H1 (cell line): ENCODE measurements at places on chromosomes 5 and 9.
A peak's percentile ranks its signal among the peaks of the same experiment; 100 is the strongest.

- peaks cover 8% of the 10 kb centered on the region for H3K36me3 ChIP-seq
- DNase-seq, result no peak
- H3K4me1 ChIP-seq, result no peaks in the 10 kb centered on the region
- H3K27me3 ChIP-seq, result no peaks in the 10 kb centered on the region
- no peak overlapping the region for H3K27ac ChIP-seq
Measured at GRCh38 chr5:134149571-134150303, 27.0 kb downstream of the SKP1 start.

- H3K27ac ChIP-seq, result no peak overlapping the region
- peaks cover 96% of the 10 kb centered on the region for H3K27me3 ChIP-seq
- no peak for DNase-seq
- H3K4me1 ChIP-seq, result peaks cover 14% of the 10 kb centered on the region
Measured at GRCh38 chr5:43020399-43020746, 19.7 kb downstream of the ANXA2R start.

GRCh38 chr5:61319388-61320146, 12.5 kb upstream of the ZSWIM6 start:
- H3K27ac ChIP-seq, result peak overlapping the region; percentile 47; the same call in 1 of the 2 replicates
- H3K36me3 ChIP-seq, result no peaks in the 10 kb centered on the region
- H3K4me3 ChIP-seq, result peak overlapping the region; percentile 40; the same call in 1 of the 2 replicates
- H3K27me3 ChIP-seq, result no peaks in the 10 kb centered on the region
- no peak for DNase-seq

- H3K27me3 ChIP-seq, result 0 out of 2 replicates have a peak, but pooled peaks cover 2% of the 10 kb centered on the region
- no peak overlapping the region for H3K27ac ChIP-seq
- no peak for DNase-seq
- no peaks in the 10 kb centered on the region for H3K4me1 ChIP-seq
Measured at GRCh38 chr9:38257626-38258215, 134.8 kb upstream of the ALDH1B1 start.

DNA sequence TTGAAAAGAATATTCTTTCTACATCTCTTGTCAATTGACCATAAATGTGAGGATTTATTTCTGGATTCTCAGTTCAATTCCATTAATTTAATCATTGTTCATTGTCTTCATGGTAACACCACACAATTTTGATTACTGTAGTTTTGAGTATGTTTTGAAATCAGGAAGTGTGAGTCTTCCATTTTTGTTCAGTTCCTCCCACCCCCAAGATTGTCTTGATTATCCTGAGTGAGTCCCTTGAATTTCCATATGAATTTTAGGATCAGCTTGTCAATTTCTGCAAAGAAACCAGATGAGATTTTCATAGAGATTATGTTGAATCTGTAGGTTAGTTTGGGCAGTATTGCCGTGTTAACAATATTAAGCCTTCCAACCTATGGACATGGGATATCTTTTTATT, 9.5 kb downstream of the CYFIP2 start:
- H3K36me3 ChIP-seq, result no peaks in the 10 kb centered on the region
- H3K27ac ChIP-seq, result no peak overlapping the region
- no peak for DNase-seq
- no peak overlapping the region for H3K4me3 ChIP-seq
- no peaks in the 10 kb centered on the region for H3K4me1 ChIP-seq
- no peaks in the 10 kb centered on the region for H3K27me3 ChIP-seq
